ENCODE measurements at places on chromosomes 11 and 22.

DNA sequence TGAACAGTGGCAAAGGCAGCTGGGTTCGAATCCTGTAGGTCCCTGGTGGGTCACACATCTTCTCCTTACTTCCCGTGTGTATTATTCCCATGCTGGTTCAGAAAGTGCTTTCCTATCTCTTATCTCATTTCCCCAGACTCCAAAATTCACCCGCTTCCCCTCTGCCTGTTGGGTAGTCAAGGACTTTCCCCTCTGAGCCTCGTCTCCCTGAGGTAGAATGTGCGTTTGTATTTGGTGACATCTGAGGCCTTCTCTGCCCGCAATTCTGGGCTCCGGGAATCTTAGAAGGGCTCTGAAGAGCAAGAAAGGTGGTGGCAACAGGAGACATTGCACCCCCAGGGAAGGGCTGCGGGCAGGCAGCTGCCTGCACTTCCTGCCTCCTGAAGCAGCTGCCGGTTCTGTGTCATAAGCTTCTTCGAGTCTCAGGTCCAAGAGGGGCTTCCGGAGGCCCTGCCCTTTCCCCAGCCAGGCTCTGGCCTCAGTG, 5.9 kb downstream of the LRRC32 start:
- DNase-seq = peak; percentile 70

GRCh38 chr11:64917663-64917995, 620 bp upstream of the ATG2A start:
- DNase-seq = no peak

DNA sequence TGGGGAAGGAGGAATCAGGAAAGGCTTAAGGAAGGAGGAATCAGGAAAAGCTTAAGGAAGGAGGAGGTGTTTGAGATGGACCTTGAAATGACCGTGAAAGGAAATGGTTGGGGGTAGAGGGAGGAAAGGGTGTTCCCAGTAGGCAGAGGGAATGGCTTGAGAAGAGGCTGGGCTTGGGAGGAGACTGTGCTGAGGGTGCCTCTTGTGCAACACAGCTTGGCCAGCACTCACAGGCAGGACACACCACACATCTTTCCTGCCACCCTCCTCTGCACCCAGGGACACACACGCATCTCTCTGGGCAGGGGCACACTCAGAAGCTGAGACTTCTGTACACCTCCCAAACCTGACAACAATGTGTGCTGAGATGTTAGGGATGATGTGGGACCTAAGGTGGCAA, 151.4 kb downstream of the FBXO7 start:
- no peak for DNase-seq

DNA sequence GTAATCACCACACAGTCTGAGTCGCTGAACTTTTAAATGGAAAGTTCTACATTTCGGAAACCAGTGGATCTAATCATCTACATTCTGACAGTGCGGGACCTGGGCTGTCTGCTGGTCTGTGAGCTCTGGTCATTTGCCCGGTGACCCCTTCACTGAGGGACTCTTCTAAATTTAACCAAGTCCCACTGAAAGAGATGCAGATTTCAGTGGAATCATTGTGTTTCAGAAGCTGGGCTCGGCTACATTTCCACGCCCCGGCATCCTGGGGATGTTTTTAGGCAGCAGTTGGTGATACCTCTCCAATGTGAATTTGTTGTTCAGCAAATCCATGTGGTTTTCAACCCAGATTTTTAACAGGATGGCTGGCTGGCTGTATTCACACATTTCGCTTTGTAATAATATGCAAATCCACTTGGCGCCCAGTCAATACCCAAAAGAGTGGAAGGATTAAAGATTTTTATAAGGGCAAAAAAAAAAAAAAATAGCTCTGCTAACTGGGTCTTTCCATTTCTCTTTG, 145.5 kb upstream of the RASSF10 start:
- DNase-seq = no peak

- DNase-seq = peak; percentile 77
These were observed 1.2 kb downstream of the CYTH4 start for GRCh38 chr22:37283393-37283937.

Measured in activated effector memory CD4-positive, alpha-beta T cell treated with anti-CD3 and anti-CD28 coated beads, Interleukin-2, amount 50 U/mL, for 16 hours (primary cell).